ENCODE measurements at places on chromosomes 4 and X.

GRCh38 chr4:124483048-124483906, 229.3 kb downstream of the ANKRD50 start:
- DNase-seq, result no peak

GRCh38 chr4:123317211-123317610, 79.4 kb upstream of the SPRY1 start:
- no peak for DNase-seq

GRCh38 chr4:171521726-171522125, 291.5 kb upstream of the GALNTL6 start:
- DNase-seq, result no peak

DNA sequence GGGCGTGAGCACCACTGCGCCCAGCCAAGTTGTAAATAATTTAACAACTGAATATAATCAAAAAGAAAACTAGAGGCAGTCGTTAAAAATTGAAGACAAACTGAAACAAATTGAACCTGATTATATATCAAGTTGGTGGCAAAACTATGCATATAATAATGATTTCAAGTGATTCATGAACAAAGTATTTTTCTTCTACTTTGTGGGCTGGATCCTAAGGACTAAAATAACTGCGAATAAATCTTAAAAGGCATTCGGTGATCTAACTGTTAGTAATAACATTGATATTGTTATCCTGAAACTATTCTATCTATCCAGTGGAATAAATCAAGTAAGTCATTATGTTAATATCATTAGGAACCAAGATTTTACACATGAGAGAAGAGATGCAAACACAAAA, 21.2 kb upstream of the USP9X start:
- no peak for DNase-seq

- no peak for DNase-seq
Observed at GRCh38 chr4:170526471-170526870, 436.7 kb upstream of the AADAT start.

DNA sequence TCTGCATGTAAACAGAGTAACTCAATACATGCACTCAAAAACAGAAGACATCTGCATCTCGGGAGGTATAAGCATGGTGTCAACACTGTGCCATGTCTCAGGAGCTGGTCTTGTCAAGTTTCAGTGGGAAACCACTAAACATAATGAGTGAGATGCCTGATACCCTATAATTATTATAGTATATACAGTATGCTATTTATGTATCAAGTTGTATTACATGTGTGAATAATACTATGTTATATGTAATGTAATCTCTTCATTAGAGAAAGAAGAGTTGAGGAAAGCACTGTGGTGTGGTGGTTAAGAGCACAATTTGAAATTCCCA, 2.5 kb downstream of the PPBP start:
- DNase-seq, result no peak

GRCh38 chr4:7763788-7764187, 175.9 kb downstream of the AFAP1 start:
- DNase-seq, result no peak

- no peak for DNase-seq
Observed at GRCh38 chrX:134202561-134202960, 34.4 kb upstream of the CCDC160 start.

DNA sequence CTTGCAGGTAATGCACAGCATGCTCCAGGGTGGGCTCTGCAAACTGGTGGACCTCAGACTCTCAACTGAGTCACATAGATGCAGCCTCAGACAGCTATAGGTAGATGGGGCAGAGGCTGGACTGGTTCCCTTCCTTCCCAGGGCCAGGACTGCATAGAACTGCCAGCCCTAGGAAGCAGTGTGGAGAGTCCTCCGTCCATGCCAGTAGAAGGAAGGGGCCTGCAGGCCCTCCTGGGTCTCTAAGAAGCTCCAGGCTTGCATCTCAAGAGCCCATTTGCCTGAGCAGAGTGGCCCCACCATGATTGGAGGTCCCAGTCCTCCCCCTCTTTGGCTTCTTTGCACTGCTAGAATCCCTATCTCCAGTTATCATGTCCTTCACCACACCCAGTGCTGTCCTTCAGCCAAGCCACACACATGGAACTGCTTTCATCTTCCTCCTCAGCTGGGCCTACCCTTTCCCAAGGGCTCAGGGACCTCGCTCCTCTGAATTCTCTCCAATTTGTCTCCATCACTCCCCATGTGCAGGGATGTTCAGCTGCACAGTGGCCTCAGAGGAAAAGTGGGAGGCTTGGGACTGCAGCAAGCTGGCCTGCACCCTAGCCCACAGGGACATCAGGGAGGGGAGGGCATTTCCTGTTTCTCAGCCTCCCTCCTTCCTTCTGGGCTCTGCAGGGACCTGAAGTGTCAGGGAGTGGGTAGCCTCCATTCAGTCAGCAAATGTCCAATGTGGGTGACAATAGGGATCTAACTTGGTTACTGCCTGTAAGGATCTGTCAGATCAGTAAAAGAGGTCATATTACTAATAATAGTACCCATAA, 146.0 kb downstream of the PJA1 start:
- no peak for DNase-seq

- no peak for DNase-seq
Observed at GRCh38 chr4:83231620-83232076, 53.0 kb downstream of the COQ2 start.

DNA sequence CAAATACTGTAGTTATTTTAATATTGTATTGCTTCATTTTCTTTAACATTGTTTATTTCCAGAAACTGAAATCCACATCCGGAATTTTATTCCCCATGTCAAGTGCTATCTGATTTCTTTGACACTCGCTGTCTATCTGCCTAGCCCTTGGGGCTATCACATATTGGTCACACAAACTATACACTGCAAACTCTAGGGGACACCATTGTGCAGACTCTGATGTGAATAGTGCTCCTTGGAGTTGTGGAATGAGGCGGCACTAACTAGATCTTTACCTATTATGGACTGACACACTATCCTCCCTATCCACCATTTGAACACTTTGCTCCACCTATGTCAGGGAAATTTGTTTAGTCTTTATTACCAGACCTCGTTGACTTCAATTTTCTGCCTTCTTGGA, 534.5 kb downstream of the GLUD2 start:
- no peak for DNase-seq

GRCh38 chr4:168537571-168537970, 40.7 kb downstream of the PALLD start:
- DNase-seq, result no peak

Measured in sigmoid colon (tissue), 7 donors.